PC-3 (cell line): ENCODE measurements at places on chromosomes 7 and 10. TPM values are rescaled to one million over a fixed set of nuclear protein-coding genes. Genes with fewer than 3 reads are reported as not detected.
A peak's percentile ranks its signal among the peaks of the same experiment; 100 is the strongest.

- no peaks in the 10 kb centered on the region for H3K27me3 ChIP-seq
- no peak for DNase-seq
- no peak overlapping the region for H3K27ac ChIP-seq
- no peaks in the 10 kb centered on the region for H3K36me3 ChIP-seq
- peak overlapping the region; percentile 24; the same call in 1 of the 2 replicates for H3K4me3 ChIP-seq
- H3K4me1 ChIP-seq: peaks cover 4% of the 10 kb centered on the region; the same call in 1 of the 2 replicates
Observed at GRCh38 chr10:105973360-105973759, 1191.1 kb downstream of the SORCS1 start.

- no peaks in the 10 kb centered on the region for H3K36me3 ChIP-seq
- no peaks in the 10 kb centered on the region; the same call in 1 of the 2 replicates for H3K27me3 ChIP-seq
- no peaks in the 10 kb centered on the region for H3K4me1 ChIP-seq
- H3K27ac ChIP-seq: no peak overlapping the region
- no peak overlapping the region for H3K4me3 ChIP-seq
- no peak for DNase-seq
Observed at GRCh38 chr10:131833013-131833412, 67.8 kb upstream of the PPP2R2D start.

- H3K36me3 ChIP-seq: no peaks in the 10 kb centered on the region
- H3K4me3 ChIP-seq: no peak overlapping the region
- no peak overlapping the region for H3K27ac ChIP-seq
- DNase-seq: no peak
Observed at GRCh38 chr10:34553747-34554146, 261.3 kb downstream of the PARD3 start.

DNA sequence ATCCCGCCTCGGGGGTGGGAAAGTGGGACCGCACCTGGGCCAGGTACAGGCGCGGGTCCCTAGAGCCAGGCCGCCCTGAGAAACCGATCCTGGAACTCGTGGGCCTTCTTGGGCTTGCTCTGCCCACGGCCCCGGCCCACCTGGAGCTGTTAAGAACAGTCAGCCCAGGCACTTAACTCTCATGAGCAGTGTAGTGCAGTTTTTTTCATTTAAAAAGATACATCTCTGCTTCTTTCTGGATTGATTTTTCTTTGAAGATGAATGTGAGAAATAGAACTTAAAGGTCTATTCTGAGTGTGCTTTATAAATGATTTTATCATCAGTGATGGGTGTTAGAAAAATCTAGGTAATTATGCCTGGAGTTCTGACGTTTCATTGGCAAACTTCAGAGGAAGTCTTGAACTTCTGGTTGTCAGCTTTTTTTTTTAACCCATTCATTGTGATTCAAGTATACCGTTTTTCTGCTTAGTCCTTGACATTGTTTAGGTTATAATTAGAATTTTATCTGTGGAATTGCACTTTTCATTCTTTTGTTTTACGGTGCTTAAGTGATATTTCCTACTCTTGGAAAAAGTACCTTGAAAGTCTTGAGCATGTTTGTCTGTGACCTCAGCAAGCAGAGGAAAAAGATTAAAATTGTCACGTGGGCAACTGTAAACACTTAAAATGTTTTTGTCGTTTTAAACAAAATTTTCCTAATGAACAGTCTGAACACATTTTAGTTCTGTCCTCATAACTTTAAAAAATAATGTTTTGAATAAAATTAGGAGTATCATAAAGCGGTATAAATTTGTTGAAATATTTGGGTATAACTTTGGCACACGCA, 906 bp downstream of the CDK1 start:
- peak; percentile 51 for DNase-seq
- H3K36me3 ChIP-seq: peaks cover 44% of the 10 kb centered on the region
- peak overlapping the region; percentile 73 for H3K4me3 ChIP-seq
- no peaks in the 10 kb centered on the region for H3K27me3 ChIP-seq
- peak overlapping the region; percentile 51 for H3K27ac ChIP-seq
- H3K4me1 ChIP-seq: peaks cover 38% of the 10 kb centered on the region

- no peak overlapping the region for H3K4me3 ChIP-seq
- H3K36me3 ChIP-seq: peaks cover 10% of the 10 kb centered on the region; the same call in 1 of the 2 replicates
- no peak for DNase-seq
- H3K4me1 ChIP-seq: no peaks in the 10 kb centered on the region
Observed at GRCh38 chr10:127046975-127047877, 142.0 kb downstream of the DOCK1 start.

GRCh38 chr7:88020953-88021665, 87.1 kb downstream of the ADAM22 start:
- no peaks in the 10 kb centered on the region for H3K36me3 ChIP-seq
- DNase-seq: peak; percentile 3
- no peaks in the 10 kb centered on the region for H3K27me3 ChIP-seq

- no peak for DNase-seq
- no peaks in the 10 kb centered on the region for H3K27me3 ChIP-seq
- H3K27ac ChIP-seq: no peak overlapping the region
- H3K4me3 ChIP-seq: no peak overlapping the region
- H3K36me3 ChIP-seq: no peaks in the 10 kb centered on the region
Observed at GRCh38 chr10:69242040-69242851, 22.1 kb downstream of the HKDC1 start.

- H3K27ac ChIP-seq: peak within 1 kb of the TSS; percentile 33
- DNase-seq: peak; percentile 100
- H3K27me3 ChIP-seq: no peaks in the 10 kb centered on the region
- peaks cover 6% of the 10 kb centered on the region; the same call in 1 of the 2 replicates for H3K36me3 ChIP-seq
- peak within 1 kb of the TSS; percentile 75 for H3K4me3 ChIP-seq
Observed at GRCh38 chr10:63133056-63133820, at the start of gene NRBF2. Gene NRBF2 (plus strand): TSS chr10:63133328. CDS start chr10:63133471, 143 bp downstream.

DNA sequence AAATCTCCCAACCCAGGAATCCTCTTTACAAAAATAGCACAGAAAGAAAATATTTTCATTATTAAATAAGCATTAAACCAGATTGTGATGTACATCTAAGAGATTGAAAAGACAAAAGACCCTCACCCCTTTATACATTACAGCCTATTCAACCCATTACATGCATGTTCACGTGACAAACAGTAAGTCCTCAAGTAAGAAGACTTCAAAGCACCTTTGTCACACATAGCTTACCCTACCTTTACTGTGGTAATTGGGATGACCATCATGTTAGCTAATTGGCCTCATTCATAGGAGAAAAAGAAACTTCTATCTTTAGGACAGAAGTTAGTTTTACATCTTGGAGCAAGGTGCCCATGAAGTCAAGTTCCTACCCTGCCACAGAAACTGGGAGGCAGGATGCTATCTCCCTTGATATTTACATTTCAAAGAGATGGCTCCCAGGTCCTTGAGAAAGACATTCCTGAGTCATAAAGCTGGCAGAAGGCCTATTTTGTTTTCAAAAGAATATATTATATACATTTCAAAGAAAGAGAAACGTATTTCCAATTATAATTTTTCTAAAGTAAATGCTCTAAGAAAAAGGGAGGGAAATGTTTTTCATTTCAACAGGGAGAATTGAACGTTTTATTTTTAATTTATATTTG, 48.1 kb downstream of the GNAI1 start:
- H3K27me3 ChIP-seq: no peaks in the 10 kb centered on the region
- H3K4me3 ChIP-seq: no peak overlapping the region
- H3K4me1 ChIP-seq: peaks cover 7% of the 10 kb centered on the region; the same call in 1 of the 2 replicates
- no peak overlapping the region for H3K27ac ChIP-seq

DNA sequence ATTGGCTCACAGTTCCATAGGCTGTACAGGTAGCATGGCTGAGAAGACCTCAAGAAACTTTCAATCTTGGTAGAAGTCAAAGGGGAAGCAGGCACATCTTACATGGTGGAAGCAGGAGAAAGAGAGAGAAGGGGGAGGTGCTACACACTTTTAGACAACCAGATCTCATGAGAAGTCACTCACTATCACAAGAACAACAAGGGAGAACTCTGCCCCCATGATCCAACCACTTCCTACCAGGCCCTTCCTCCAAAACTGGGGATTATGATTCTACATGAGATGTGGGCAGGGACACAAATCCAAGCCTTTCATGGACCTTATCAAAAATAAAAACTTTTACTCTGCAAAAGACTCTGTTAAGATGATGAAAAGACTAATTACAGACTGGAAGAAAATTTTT, 183.2 kb upstream of the TRIM24 start:
- H3K4me1 ChIP-seq: peaks cover 4% of the 10 kb centered on the region; the same call in 1 of the 2 replicates
- DNase-seq: no peak
- H3K36me3 ChIP-seq: no peaks in the 10 kb centered on the region
- H3K27ac ChIP-seq: no peak overlapping the region
- no peaks in the 10 kb centered on the region for H3K27me3 ChIP-seq
- H3K4me3 ChIP-seq: no peak overlapping the region

DNA sequence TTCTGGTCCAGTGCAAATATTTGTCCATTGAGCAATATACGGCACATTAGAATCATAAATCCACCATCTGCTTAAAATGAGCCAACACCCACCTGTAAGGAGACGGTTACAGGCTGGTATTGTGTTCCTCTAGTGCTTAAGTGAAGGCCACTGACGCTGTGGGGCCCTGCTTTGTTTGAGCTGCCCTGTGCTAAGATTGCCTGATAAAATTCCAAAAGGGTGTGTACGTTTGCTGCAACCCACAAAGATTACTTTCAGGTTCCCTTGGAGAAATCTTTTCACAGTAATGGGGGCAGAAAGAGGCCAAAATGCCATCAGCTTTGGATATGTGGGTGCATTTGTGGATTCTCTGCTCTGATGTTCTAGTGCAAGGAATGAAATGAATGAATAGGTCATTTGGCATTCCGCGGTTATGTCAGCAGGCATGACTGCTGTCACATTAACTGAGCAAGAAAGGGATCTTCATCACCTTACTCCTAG, 34.4 kb downstream of the AGR3 start:
- peak; percentile 95 for DNase-seq
- no peaks in the 10 kb centered on the region for H3K27me3 ChIP-seq
- H3K27ac ChIP-seq: peak overlapping the region; percentile 97
- H3K4me1 ChIP-seq: peaks cover 38% of the 10 kb centered on the region
- peak overlapping the region; percentile 61 for H3K4me3 ChIP-seq
- no peaks in the 10 kb centered on the region for H3K36me3 ChIP-seq

GRCh38 chr7:111029141-111029572, 61.8 kb upstream of the LRRN3 start:
- no peaks in the 10 kb centered on the region for H3K36me3 ChIP-seq
- H3K27me3 ChIP-seq: no peaks in the 10 kb centered on the region
- no peaks in the 10 kb centered on the region for H3K4me1 ChIP-seq
- DNase-seq: no peak
- H3K27ac ChIP-seq: no peak overlapping the region
- no peak overlapping the region for H3K4me3 ChIP-seq

DNA sequence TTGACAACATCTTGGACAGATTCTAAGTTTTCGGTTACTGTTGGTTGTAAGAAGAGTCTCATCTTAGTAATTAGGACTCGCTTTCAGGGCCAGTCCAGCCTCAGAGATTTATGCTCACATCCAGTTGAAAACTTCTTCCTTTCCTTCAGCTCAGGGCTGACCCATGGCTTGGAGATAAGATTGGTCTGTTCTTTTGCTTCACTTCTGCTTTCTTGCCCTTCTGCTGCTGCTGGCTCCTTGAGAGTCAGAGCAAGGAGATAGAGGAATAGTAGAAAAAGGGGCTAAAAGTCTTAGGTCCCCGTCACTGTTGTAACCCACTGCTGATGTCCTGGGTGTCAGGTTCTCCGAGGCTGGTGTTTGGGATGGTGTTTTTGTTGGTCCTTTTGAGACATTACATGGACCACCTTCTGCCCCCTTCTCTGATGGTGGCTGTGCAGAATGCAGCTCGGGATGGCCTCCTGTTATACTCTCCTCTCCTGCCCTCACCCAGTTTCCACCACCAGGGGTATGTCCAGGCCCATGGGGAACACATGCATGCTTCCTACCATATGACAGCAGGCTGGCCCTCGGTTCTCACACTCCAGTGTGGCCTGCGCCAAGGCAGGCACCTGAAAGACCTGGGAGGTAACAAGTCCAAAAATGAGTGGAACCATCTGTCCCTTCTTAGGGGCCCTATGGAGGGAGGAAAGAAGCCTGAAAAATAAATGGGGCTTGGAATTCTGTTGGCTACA, 67.8 kb upstream of the PCBD1 start:
- H3K4me3 ChIP-seq: no peak overlapping the region
- H3K27ac ChIP-seq: no peak overlapping the region
- peak; percentile 18 for DNase-seq
- no peaks in the 10 kb centered on the region for H3K36me3 ChIP-seq

DNA sequence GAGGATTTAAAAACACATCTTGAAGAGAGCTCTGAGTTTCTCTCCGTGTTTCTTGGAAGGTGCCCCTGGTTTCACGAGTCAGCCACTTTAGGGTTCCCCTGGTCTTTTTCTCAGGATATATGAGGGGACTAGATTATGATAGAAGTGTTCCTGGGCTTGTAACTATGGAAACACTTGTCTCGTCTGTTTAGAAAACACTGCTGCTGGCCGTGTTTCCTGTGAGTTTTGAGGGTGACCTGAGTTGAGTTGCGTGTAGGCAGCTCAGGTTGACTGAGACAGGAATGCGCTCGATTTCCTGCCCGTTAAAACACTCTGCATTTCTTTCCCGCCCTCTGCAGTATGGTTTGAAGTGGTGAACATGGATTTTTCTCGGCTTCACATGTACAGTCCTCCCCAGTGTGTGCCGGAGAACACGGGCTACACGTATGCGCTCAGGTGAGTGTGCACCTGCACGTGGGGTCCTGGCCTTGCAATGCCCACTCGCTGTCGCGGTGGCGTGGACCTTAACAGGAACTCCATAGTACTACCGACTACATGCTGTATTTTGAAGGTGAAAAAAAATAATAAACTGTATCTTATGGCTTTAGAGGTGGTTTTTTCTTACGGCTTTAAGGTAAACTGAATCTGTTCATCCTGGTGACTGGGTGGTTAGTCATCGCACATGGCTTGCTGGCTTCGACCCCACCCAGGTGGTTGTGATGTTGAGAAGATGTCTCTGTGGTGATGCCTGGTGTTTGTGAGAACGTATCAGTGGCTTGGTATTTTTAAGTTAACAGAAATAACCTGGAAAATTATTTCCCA, at the start of gene SUN1:
Gene SUN1 (plus strand): TSS at position 310 of the 801 bp plus-strand sequence. CDS start 49 bp downstream, at position 359.
- peaks cover 7% of the 10 kb centered on the region for H3K36me3 ChIP-seq
- peak; percentile 94 for DNase-seq
- peaks cover 58% of the 10 kb centered on the region for H3K4me1 ChIP-seq
- no peaks in the 10 kb centered on the region for H3K27me3 ChIP-seq
- H3K27ac ChIP-seq: peak within 1 kb of the TSS; percentile 99

DNA sequence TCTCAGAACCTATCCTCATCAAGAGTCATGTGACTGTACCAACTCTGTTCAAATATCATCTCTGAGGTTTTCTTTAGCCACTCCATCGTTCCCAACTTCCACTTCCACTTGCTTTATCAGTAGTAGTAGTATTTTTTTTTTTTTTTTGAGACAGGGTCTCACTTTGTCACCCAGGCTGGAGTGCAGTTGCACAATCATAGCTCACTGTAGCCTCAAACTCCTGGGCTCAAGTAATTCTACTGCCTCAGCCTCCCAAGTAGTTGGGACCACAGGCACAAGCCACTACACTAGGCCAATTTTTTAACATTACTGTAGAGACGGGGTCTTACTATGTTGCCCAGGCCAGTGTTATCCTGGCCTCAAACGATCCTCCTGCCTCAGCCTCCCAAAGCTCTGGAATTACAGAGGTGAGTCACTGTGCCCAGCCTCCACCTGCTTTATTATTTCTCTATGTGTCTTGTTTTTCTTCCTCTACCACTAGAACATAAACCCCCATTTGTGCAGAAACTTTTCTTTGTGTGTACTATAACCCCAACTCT, 5.9 kb downstream of the NCAPG2 start:
- H3K27me3 ChIP-seq: no peaks in the 10 kb centered on the region
- H3K36me3 ChIP-seq: peaks cover 54% of the 10 kb centered on the region
- H3K4me3 ChIP-seq: no peak overlapping the region
- no peak overlapping the region for H3K27ac ChIP-seq

VSIR gene
- 13.7 and 14.1 TPM in 2 replicates for total RNA-seq

FANK1 gene
- total RNA-seq: 0.95 and 2.4 TPM in 2 replicates

STEAP1B gene
- total RNA-seq: 0.47 TPM in 1 of 2 replicates, not detected in the other

CDK14 gene
- total RNA-seq: 6.6 and 8.2 TPM in 2 replicates

SLC18A3 gene
- total RNA-seq: not detected in 2 replicates

SLK gene
- 17.3 and 20.2 TPM in 2 replicates for total RNA-seq

GIMAP8 gene
- not detected in 2 replicates for total RNA-seq

PCLO gene
- 3.5 and 7.5 TPM in 2 replicates for total RNA-seq

SHTN1 gene
- 9.0 and 13.0 TPM in 2 replicates for total RNA-seq

NRP1 gene
- 482 and 555 TPM in 2 replicates for total RNA-seq
